ENCODE measurements at places on chromosomes 2 and 18.

DNA sequence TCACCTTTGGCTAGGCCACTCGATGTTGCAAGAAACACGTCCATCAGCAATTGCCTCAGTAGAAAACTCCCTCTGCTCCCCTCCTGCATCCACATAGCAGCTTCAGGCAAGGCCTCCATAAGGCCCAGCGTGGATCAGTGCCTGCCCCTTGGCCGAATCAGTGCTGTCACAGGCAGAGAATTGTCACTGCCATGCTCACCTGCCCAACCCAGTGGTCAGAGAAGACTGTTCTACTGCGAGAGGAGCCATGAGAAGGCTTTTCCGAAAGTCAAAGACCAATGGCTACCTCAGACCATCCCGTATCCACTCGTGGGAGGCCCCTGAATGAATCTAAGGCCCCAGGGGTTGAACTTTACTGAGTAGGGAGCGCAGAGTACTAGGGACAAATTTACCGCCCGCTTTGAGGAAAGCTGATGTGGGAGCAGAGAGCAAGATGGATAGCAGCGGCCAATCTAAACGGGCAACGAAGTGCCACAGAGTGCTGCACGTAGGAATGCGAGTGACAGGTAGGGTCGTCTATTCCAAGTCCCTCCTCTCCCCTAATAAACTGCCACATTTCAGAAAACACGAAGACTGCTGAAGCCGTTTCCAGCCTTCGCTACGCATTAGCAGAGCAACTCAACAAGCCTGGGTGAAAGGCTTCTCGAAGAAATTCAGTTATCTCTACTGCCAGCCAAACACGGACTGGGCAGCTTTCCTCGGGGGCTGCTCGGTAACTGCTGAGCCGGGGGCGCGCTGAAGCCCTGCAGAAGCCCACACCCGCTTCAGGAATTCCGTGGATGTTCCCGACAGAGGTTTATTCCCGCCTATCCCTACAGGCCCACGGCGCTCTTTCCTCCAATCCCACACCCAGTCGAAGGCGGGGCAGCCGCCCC lies 968 bp upstream of the RALBP1 start:
- no peak for DNase-seq

DNA sequence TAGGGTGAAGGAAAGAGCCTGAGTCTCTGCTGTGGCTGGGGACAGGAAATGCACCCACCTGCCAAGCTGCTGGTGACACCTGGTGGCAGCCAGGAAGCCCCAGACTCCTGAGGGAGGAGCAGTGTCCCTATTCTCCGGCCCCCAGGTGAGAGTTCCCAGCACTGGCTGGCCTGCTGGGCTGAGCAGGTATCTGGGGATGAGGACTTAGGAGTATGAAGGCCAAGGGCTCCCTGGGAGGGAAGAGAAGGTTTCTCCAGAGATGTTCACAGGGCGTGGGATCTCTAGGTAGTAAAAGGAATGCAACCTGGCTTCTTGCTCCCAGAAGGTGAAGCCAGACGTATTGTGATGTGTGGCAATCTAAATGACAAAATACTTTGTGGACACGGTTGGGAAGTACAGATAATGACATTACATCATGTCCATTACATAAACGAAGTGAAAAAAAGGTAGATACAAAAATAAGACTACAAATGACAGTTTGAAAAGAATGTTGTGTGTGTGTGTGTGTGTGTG lies 75.8 kb upstream of the SLC1A4 start:
- DNase-seq, result peak; percentile 3

GRCh38 chr2:38551171-38551570 lies 51.6 kb downstream of the HNRNPLL start:
- DNase-seq, result no peak

GRCh38 chr2:20584045-20584398 lies 66.9 kb downstream of the HS1BP3 start:
- DNase-seq, result no peak

DNA sequence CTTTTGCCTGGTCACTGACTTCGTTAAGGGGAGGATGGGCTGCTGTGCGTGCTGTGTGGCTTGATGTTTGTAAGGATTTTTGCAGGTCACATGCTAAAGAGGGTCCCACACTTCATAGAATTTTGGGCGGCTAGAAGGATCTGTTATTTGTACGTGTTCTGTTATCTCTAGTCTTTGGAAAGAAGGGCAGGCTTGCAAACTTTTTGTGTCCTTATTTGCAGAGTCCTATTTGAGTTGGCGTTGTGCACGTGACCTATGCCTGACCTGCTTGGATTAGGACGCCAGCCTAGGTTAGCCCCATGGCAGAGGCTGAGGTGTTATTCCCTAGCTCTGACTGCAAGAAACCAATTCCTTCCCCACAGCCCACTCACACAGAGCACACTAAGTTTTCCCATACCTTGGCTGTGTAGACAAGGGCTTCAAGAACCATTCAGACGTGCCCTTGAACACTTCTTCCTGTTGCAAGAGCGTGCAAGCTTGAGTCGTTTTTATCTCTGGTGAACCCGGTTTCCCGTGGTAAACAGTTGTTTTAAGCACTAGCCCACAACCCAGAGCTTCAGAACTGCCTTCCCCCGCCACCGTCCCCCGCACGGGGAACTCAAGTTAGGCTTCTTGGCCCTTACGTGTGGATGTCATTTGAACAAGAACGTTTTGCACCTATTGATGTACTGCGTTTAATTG lies 94.6 kb downstream of the LDLRAD4 start:
- DNase-seq, result no peak

DNA sequence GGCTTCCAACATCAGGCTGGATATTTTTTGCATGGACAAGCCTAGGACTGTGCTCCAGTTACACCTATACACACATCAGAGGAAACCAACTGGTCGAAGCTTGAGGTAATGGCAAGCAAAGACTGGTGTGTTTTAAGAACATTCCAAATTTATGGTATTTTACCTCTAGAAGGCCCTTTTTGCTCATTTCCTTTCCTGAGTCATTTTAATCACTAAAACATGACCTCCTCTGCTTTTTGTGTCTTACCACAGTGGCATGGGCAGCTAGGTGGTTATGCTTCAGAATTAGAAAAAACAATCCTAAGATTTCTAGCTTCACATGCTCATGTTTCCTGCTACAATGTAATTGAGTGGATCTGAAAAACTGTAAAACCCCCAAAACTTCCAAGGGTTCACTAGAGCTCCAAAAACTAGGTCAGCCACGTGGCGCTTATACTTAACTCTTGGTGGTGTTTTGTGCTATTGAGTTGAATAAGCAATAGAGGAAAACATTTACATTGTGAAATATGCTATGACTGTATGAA lies 30.6 kb upstream of the CHRNA1 start:
- DNase-seq, result no peak

DNA sequence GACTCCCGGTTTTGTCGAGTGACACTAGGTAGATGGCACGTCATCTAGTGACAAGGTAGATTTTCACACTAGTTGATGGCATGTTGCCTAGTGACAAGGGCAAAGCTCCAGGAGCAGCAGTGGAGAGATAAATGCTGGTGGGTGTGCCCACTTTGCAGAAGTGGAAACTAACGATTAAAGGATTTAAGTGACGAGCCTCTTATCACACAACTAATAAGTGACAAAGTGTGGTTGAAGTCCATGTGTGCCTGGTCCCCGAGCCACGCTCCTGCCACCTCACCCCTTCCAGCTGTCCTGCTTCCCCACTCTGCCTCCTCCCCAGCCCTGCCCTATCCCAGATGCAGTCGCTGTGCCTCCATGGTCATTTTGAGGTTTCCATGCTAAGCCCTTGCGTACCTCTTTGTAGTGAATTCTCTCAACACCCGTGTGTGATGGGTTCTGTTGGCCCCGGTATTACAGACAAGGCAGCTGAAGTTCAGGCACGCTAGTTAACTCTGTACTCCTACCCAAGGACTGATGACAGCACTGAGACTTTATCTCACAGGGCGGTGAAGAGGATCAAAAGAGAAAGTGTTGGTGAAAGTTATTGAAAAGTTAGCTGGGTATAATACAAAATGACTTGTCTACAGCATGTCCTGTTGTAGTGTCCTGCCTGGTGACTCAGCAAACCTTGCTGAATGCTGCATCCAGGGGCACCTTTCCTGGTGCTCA lies 113.4 kb upstream of the GLI2 start:
- DNase-seq, result no peak

All from NCI-H2029 treated with DMSO at 0.1 percent for 48 hours (cell line).